ENCODE measurements at places on chromosomes 5 and 9. TPM values are rescaled to one million over a fixed set of nuclear protein-coding genes. Genes with fewer than 3 reads are reported as not detected.

- no peak for DNase-seq
Observed at GRCh38 chr5:39446231-39446630, 21.5 kb upstream of the DAB2 start.

- no peak for DNase-seq
Observed at GRCh38 chr5:67844924-67845323, 370.6 kb upstream of the PIK3R1 start.

PPP1R26 gene
- 23.8 TPM for total RNA-seq

DNA sequence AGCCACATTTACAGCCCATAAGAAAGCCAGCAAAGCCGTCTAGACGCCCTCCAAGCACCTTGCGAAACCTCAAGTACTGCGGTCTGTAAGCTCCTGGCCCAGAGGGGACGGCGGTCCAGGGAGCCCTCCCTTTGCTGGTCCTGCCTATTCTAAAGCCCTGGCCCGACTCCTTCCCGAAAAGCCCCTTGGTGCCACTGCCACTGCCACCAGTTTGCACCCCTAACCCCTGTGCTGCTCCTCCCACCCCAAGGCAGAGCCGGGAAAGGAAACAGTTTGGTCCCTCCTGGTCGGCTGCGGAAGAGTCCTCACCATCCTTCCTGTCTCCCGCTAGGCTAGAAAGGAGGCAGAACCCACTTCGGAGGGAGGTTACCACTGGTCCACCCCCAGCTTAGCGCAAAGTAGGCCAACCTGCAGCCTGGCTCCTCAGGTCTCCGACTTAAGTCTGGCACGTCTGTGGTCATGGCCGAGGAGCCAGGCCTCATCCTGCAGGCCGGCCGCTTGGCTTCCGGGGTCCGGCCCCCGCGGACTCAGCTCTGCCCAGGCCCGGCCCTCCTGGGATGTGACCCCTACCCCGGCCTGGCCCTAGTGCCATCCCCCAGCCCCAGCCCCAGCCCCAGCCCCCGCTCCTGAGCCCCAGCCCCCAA, 916 bp downstream of the TOR1A start:
- peak; percentile 68 for DNase-seq

ABO gene
- total RNA-seq: 0.66 TPM

GRCh38 chr9:77832639-77833038, 184.5 kb upstream of the GNA14 start:
- DNase-seq: peak; percentile 58

DNA sequence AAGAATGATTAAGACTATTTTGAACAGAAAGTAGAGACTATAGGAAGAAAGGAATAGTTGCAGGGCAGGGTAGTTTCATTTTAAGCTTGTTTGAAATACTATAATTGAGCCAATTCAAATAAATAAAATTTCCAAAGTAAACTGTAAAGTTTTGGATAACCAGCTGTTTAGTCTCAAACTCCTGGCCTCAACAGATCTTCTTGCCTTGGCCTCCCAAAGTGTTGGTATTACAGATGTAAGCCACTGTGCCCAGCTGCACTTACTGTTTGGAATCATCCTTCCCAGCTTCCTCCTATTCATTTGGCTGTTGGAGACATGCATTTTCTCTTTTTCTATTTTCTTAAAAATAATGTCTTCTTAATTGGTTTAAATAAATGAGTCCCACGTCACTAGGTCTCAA, 231.0 kb downstream of the NNT start:
- no peak for DNase-seq

DNA sequence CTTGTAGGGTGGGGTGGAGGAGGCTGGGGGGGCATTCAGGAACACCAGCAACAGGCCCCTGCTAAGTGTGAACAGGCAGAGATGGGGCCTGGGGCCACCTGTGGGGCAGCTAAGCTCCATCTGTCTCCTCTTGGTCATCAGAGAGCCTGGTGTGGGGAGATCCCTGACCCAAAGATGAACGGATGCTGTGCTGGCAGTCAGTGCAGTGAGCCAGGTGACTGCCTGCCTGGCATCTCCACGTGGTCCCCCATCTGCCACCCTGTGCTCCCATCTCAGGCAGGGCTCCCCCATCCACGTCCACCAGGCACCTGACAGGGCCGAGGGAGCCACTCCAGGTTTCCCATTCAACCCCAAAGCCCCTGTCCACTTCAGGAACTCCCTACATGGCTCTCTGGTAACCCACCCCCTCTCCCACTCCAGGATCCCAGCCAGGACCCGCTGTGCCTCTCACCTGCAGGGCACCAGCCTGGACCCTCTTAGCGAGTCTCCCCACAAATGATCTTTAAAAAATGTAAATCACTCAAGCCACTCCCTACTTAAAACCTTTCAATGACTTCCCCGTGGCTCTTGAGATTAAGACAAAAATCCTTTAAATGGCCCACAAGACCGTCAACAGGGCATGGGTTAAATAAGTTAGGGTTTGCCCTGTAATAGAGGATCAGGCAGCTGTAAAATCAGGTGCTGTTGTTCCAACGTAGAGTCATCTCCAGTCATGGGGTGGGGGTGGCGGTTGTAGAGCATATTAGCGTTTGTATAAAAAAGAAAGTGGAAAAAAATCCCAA, 60.8 kb downstream of the LMX1B start:
- no peak for DNase-seq

DNA sequence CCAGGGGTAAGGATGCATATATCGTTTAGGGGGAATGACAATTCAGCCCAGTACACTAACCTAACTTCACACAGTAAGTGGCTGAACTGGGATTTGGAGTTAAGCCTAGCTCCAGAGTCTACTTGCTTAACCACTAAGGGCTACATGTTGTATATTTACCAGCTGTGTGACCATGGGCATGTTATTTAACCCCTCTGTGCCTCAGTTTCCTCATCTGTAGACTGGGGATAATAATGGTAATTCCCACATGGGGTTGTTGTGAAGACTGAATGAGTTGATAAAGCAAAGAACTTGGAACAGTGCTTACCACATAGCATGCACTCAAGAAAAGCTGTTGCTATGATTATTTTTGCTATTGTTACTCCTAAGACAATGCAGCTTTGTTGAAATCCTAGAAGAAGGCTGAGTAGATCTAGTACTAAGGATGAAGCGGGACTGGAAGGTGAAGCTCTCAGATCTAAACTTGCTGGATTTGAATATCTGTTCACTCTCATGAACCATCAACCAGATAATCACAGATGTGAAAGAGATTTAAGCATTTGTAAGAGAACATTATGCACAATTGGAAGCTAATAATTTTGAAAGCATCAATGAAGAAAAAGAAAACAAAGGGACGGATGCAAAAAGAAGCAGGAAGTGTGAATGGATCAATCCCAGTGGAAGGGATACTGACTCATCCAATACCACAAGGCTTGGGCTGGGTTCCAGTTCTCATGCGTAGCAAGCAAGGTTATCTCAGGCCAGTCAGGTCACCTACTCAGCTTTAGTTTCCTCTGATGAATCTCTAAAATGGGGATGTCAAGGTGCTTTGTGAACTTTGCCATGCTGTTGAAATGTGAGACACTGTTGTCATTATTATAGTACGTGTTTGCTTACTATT, 78.5 kb upstream of the TBC1D2 start:
- no peak for DNase-seq

PDCD1LG2 gene
- 2.3 TPM for total RNA-seq

DNA sequence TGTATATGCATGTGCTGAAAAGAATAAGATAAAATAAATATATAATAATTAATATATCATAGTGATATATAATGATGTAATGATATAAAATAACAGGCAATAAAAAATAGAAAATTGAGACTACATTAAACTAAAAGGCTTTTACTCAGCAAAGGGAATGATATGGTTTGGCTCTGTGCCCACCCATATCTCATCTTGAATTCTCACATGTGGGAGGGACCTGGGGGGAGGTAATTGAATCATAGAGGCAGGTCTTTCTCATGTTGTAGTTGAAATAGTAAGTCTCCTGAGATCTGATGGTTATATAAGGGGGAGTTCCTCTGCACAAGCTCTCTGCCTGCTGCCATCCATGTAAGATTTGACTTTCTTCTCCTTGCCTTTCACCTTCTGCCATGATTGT, 1550.9 kb upstream of the CDH6 start:
- DNase-seq: no peak

EPB41L4A gene
- 27.4 TPM for total RNA-seq

GRCh38 chr5:61823781-61824180, 482.2 kb upstream of the KIF2A start:
- DNase-seq: no peak

- no peak for DNase-seq
Observed at GRCh38 chr9:90176901-90177300, 465.7 kb downstream of the DIRAS2 start.

DNA sequence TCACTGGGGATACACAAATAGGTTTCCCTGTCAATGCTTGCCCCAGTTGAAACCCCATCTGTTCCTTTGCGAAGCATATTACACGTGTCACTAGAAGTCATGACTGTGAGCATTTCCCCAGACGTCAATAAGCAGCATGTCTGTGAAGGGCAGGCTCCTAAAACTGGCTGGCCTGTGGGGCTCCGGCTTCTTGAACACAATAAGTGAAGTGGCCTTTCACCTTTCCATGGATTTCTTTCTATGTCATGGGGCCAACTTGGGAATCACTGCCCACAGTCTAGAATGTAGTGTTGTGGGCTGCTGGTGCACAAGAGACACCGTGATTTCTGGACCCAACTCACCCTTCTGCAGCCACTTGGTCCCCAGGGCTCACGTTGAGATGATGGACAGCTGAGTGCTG, 60.4 kb upstream of the CTSL start:
- no peak for DNase-seq

DNA sequence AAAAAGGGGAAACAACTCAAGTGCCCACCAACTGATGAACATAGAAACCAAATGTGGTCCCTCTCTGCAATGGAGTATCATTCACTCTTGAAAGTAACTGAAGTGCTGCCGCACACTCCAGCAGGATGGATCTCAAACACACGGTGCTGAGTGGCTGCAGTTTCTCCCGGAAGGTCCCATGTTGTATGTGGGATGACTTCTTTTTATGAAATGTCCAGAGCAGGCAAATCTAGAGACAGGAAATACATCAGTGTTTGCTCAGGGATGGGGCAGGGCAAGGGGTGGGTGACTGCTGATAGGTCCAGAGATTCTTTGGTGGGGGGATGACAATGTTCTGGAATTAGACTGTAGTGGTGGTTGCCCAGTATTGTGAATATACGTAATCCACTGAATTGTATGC, 89.9 kb upstream of the ADAMTS2 start:
- peak; percentile 6 for DNase-seq

GRCh38 chr9:68545033-68545705, 4.5 kb upstream of the TMEM252 start:
- DNase-seq: no peak

DNA sequence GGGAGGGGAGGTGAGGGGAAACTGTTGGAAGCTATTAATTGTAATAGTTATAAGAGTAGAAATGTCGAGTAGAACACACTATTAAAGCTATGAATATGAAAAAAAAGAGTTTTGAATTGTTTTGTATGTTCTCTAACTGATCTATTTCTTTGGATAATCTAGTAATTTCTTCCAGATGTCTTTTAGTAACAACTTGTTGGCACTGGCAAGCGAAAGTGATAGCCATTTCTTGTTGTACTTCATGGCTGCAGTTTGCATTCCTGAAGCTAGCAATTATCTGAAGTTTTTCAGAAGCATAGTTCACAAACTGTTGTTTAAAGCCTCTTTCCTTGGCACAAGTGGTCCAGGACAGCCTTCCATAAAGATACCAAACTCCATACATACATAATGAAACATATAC, 49.4 kb upstream of the SPATA31C2 start:
- no peak for DNase-seq

DNA sequence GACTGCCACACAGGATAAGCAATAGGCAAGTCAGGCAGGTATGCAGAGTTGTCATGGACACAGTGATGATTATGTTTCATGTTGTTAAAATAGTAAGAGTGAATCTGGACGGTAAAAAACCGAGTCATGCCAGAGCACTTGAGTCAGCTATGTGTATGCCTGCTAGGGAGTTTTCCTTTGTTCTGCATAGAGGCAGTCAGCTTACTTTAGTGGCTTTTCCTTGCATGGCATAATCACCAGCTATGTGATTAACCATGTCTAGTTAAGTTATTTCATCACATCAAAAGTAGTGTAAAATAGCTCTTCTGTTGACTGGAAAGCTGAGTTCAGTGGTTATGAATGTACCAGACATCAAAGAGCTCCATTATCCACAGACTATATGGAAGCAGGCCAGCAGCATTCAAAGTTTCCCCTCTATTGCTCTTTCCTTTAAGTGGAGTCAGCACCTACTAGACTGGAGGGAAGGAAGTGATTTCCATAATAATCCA, 989.8 kb downstream of the TLE1 start:
- DNase-seq: no peak

GRCh38 chr5:169147534-169147933, 153.4 kb downstream of the SLIT3 start:
- DNase-seq: no peak

GRCh38 chr5:72845889-72846288, 29.4 kb downstream of the TNPO1 start:
- no peak for DNase-seq

- DNase-seq: no peak
Observed at GRCh38 chr5:38555354-38556087, 925 bp downstream of the LIFR start.

- no peak for DNase-seq
Observed at GRCh38 chr5:142152384-142152732, 43.8 kb downstream of the NDFIP1 start.

DNA sequence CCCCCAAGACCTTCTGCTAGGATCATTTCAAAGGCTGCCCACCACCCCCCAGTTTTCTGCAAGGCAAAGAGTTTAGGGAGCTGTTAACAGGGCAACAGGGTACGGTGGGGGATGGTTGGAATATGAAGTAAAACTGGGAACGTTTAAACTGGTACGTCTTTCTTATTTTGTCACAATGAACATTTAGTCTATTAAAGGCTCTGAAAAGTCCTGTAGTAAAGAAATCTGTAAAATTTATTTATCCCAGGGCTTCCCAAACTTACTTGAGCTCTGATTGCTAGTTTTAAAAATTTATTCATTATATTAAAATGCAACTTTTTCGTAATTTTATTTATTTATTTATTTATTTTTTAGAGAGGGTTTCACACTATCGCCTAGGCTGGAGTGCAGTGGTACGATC, 62.0 kb downstream of the USP20 start:
- no peak for DNase-seq

GRCh38 chr5:137515238-137515637, 16.1 kb upstream of the SPOCK1 start:
- DNase-seq: no peak

DNA sequence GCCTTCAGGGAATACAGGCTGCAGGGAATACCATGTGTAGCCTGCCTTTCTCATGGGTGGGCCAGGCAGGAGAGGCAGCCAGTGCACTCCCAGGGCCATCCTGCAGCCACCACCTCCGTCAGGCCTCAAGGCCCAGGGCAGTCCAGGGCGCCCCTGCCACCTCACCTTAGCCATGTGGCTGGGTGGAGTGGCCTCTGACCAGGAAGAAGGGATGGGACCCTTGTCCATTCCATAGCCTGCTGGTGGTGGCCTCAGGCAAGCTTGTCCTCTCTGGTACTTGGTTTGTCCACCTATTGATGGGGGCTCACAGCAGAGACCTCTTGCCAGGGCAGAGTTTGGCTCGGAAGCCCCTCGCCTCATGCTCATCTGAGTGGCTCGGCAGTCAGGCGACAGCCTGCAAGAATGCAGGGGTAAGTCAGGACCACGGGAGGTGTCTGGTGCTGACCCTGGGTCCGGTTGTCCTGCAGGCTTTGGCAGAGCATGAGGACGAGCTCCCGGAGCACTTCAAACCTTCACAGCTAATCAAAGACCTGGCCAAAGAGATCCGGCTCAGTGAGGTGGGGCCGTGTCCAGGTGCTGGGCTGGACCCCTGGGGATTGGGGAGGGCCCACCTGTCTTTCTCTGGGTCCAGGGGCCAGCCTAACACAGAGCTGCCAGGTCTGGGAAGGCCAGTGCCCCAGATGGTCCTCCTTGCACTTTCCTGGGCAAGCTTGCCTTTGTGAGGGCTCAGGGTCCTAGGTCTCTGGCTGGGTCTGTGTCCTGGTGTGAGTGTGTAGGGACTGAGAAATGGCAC, 82.9 kb downstream of the PHF2 start:
- DNase-seq: peak; percentile 35

DOLK gene
- total RNA-seq: 10.0 TPM

All from right cardiac atrium (tissue), 5 donors.